ENCODE measurements at places on chromosomes 11 and 22.

DNA sequence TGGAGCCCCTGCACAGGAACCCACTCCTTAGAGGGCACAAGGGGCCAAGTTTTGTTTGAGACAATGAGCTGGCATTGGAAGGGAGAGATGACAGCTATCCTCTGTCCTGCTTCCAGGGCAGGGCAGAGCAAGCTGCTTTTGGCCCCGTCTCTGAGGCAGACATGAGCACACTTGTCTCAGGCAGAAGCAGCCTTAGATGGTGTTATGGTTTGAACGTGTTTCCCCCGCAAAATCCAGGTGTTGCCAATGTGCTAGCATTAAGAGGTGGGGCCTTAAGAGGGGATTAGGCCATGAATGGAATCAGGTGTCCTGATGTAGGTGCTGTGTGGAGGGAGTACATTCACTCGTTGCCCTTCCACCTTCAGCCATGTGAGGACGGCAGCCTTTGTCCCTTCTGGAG lies 2.5 kb downstream of the TP53AIP1 start:
- no peak for DNase-seq

GRCh38 chr11:34613015-34613414 lies 7.9 kb upstream of the EHF start:
- no peak for DNase-seq

DNA sequence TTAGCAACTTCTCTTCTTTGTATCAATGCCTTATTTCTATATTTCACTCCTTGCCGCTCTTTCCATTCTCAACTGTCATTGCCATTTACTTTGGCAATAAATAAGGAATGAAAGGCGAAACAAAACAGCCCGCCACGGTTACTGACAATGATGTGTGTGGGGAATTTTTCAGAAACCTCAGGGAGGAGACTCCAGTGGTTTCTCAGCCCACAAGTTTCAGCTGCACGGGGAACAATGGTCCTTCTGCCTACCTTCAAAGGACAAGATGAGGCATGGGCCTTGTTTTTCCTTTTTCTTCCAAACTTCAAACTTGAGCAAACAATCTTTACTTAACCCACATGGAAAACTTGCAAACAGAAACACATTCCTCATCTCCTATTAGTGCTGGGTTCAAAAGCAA lies 409.4 kb downstream of the METTL15 start:
- DNase-seq = no peak

GRCh38 chr11:35290876-35291275 lies 128.5 kb downstream of the SLC1A2 start:
- no peak for DNase-seq

- no peak for DNase-seq
Observed at GRCh38 chr22:20524004-20524481, 16.6 kb downstream of the MED15 start.

- DNase-seq = no peak
Observed at GRCh38 chr11:46338988-46339666, 8.1 kb upstream of the DGKZ start.

- no peak for DNase-seq
Observed at GRCh38 chr11:43925932-43926505, 16.4 kb upstream of the C11orf96 start.

DNA sequence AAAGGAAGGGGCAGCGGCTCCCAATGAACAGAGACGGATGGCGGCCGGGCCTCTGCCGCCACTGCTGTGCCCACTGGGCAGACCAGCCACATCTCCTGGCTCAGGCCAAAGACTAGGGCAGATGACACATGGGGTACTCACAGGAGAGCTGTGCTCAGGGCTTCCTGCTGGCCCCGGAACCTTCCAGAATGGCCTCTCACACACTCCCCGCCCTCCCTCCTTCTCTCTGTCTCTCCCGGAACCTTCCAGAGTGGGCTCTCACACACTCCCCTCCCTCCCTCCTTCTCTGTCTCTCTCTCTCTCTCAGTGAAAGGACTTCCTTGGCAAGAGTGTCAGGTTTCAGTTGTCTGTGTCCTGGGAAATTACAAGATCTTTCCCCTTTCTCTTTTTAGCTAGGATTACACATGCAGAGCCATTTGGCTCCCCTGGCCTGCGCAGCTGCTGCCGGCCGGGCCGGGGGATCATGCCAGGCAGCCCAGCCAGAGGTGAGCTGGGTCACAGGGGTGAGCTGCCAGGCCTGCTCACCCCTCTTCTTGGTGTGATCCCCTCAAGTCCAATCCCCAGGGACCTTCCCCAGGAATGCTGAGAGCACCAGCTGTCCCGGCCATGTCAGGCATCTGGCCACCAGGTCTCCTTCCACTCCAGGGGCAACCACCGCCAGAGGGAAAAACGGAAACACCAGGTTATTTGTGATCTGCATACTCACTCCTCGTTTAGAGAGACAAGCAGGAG lies 45.3 kb upstream of the ADA2 start:
- no peak for DNase-seq

- DNase-seq = no peak
Observed at GRCh38 chr22:34812631-34813030, 253.3 kb upstream of the ISX start.

All from activated CD4-positive, alpha-beta memory T cell treated with anti-CD3 and anti-CD28 coated beads, Interleukin-2, amount 10 ng/mL, durations not matched to agents 7 days and 5 days (primary cell).